ENCODE measurements at places on chromosomes 5 and 9. TPM values are rescaled to one million over a fixed set of nuclear protein-coding genes. Genes with fewer than 3 reads are reported as not detected.

The MOB3B gene
- 18.1 TPM for polyA plus RNA-seq

The GHR gene
- 14.8 TPM for polyA plus RNA-seq

The ZNF483 gene
- 0.51 TPM for polyA plus RNA-seq

The FOXD4L5 gene
- 0.03 TPM for polyA plus RNA-seq

The PRDM9 gene
- not detected for polyA plus RNA-seq

The RNF180 gene
- 1.2 TPM for polyA plus RNA-seq

The C9orf153 gene
- not detected for polyA plus RNA-seq

The PCDHB13 gene
- polyA plus RNA-seq, result 0.71 TPM

The KCNV2 gene
- polyA plus RNA-seq, result not detected

The PRRX2 gene
- polyA plus RNA-seq, result not detected

Data from small intestine (tissue), 16 donors.